ENCODE measurements at places on chromosomes 6 and 20.

- DNase-seq: no peak
Measured at GRCh38 chr6:135624402-135625295, 127.1 kb upstream of the AHI1 start.

- no peak for DNase-seq
Measured at GRCh38 chr6:113779656-113780055, 77.5 kb upstream of the MARCKS start.

- no peak for DNase-seq
Measured at GRCh38 chr6:161107779-161108730, 116.5 kb downstream of the MAP3K4 start.

DNA sequence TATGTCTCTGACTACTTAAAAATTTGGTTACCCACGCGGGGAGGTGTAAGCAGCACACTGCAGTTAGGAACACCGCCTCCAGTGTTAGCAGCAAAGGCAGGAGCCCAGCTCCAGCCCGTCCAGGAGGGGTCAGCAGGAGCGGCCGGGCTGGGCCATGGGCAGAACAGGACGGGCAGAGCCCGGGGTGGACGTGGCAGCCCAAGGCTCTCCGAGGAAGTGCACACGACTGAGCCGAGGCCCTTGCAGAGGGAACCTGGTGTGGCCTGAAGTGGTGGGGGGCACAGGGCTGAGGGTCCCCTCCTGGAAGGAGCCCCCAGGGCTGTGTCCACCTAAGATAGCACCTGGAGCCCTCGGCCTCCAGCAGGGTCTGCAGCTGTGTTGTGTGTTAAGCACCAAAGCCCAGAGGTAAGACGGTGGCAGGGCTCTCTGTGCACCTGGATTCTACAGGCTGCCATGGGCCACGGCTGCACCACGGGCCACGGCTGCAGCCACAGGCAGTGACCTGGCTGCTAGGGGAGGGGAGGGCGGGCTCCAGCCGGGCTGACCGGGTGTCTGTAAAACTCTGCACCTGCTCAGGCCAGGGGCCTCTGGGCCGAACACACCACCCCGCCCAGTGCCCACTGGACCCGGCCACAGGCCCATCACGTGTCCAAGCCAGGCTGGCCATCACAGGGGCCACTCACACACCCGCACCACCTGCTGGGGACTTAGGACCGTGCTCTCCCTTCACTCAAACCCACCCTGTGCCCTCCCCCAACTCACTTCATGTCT is 6.6 kb downstream of the SLC2A4RG start:
- DNase-seq: no peak

DNA sequence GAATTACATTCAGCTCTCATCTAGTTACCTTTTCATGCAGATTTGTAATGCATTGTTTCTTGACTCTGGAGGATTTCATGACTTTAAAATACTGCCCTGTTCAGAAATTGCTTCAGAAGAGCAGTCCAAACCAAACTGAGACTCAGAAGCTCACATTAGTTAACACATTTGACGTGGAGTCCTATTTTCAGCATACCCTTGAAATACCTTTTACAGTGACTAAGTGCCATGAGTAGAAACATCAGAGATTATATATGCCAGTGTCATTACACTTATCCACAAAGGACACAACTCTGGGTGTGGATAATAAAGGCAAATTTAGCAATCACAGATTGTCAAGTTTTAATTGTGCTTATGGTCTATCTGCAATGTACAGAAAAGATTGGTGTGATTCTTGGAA is 459.6 kb downstream of the FRK start:
- no peak for DNase-seq
